ENCODE measurements at places on chromosomes 7 and 10.

GRCh38 chr7:47327698-47328391, 254.1 kb downstream of the TNS3 start:
- DNase-seq, result no peak

DNA sequence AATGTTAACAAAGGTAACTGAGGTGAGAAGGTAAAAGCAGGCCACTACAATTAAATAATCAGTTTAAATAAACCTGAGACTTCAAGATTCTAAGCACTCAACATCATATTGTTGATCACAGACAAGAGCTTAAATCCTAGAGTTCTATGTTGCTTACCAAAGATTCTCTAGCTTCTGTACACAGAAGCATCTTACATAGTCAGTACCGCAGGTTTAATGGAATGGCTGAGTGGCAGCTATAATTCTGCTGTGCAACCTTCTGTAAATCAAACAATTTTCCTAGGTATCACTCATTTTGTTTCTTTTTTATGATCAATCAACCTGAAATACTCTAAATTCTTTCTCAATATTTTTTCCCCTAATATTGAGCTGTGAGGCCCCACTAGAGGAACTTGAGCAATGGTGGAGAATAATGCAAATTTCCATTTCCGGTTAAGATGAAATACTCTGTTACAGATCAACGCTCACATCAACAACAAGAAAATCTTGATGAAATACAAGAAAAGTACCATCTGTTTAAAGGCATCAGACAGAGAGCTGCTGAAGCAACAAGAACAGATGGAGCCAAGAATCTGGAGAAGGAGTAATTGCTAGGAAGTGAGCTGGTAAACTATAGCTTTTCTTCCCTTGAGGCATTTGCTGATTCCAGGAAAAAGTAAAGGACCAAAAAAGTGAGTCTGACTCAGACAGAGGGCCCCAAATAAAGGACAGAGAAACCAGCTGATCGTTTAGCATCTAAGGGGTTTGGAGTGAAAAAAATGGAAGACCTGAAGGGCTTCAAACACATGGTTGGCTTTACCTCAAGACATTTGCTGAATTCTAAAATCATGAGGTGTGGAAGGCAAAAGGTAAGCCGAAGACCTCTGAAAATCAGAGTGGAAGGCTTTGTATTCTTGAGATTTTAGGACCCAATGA, 22.6 kb downstream of the PNPLA8 start:
- no peak for DNase-seq

DNA sequence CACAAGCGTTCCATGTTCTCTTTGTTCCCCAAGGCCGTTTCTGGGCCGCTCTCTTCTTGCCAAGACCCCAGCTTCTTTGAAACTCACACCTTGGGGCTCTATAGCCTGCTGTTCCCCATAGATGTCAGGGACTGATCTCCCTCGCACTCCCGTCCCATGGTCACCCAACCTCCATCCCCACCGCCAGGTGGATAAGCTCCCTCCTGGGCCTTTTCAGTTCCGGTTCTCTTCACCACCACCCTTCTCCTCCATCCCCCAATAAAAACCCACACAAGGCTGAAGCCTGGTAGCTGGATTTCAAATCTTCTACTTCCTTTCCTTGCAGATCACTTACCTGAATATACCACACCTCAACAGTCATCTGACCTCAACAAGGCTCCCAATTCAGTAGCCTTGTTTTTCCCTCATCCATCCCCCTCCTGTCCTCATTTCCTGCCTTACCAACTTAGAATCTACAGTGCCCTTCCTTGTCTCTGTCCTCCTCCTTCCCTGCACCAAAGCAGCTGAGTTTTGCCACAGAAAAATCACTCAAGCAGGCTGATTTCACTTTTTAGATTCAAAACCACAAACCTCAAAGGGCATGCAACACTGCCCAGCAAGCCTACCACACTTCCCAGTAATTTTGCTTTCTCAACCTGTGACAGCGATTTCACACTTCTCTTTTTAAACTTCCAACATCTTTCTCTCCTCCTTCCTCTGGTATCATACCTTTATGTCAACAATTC, 7.7 kb downstream of the SLC37A3 start:
- no peak for DNase-seq

GRCh38 chr7:7956531-7957128, 12.0 kb upstream of the GLCCI1 start:
- no peak for DNase-seq

DNA sequence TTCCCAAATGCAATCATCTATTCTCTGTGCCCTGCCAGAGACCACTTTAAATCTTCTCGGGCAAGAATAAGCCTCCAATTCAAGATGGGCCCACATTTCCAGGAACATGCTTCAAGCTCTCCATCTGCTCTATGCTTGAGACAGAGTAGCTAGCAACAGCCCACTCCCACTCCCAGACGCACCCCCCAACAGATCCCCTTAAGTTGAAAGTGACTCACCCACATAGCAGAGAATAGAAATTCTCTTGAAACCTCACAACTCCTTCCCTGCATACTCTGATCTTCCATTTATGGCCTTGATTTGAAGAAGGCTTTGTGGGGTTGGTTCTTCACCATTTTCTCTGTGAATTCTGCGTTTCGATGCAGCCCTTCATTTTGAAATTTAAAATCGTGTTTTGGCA, 604.0 kb downstream of the INHBA start:
- DNase-seq, result no peak

DNA sequence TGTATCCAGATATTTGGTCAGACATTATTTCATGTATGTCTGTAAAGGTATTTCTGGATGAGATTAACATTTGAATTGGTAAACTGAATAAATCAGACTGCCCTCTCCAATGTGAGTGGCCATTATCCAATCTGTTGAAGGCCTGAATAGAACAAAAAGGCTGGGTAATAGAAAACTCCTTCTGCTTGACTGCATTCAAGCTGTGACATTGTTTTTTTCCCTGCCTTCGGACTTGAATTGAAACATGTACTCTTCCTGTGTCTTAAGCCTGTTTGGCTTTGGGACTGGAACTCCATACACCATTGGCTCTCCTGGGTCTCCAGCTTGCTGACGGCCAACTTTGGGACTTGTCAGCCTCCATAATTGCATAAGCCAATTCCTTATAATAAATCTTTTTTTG, 36.0 kb upstream of the ARHGAP21 start:
- no peak for DNase-seq

GRCh38 chr7:147941381-147941780, 649.2 kb upstream of the C7orf33 start:
- DNase-seq, result no peak

- DNase-seq, result no peak
Measured at GRCh38 chr10:16943295-16944285, 126.4 kb upstream of the RSU1 start.

- no peak for DNase-seq
Measured at GRCh38 chr10:68578974-68579373, 18.8 kb downstream of the TET1 start.

- no peak for DNase-seq
Measured at GRCh38 chr7:40983111-40983510, 719.8 kb downstream of the INHBA start.

- no peak for DNase-seq
Measured at GRCh38 chr7:119177863-119178262, 953.4 kb downstream of the ANKRD7 start.

DNA sequence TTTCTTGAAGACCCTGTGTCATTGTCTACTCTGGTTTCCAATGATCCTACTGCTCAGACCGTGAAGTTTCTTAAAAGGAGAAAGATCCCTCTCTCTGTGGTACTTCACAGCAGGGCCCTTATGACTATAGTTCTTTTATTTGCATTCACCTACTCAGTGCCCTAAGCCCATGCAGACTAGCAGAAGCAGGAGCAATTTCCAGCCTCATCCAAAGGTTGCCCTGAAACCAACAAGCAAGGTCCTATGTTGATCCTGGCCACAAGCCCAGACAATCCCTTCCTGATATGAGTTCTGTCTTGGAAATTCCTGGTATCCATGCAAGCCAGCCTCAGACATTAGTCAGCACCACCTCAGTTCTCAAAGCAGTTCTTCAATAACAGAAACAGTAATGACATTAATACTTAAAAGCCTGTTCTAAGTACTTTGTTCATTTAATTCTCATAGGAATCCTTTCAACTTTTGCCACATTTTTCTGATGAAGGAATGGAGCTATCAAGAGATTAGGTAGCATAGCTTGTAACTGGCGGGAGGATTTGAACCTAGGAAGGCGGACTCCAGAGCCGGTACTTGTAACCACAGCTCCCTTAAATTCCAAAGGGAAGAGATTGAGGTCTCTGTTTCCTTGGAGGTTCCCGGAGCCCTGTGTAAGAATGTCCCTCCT, 58.1 kb upstream of the ST8SIA6 start:
- DNase-seq, result no peak

GRCh38 chr10:35768011-35768410, 125.9 kb upstream of the FZD8 start:
- DNase-seq, result no peak

GRCh38 chr7:130297628-130298543, 4.9 kb downstream of the CPA4 start:
- peak; percentile 62 for DNase-seq

- DNase-seq, result no peak
Measured at GRCh38 chr10:75606203-75606779, 174.9 kb downstream of the LRMDA start.

- DNase-seq, result no peak
Measured at GRCh38 chr7:117405519-117405918, 21.8 kb downstream of the ASZ1 start.

- no peak for DNase-seq
Measured at GRCh38 chr10:86299562-86299961, 67.0 kb downstream of the GRID1 start.

- peak; percentile 15 for DNase-seq
Measured at GRCh38 chr10:60901561-60902235, 42.3 kb downstream of the RHOBTB1 start.

- no peak for DNase-seq
Measured at GRCh38 chr7:47787249-47788069, 160.8 kb downstream of the PKD1L1 start.

- DNase-seq, result no peak
Measured at GRCh38 chr7:128091106-128091505, 59.9 kb upstream of the LRRC4 start.

DNA sequence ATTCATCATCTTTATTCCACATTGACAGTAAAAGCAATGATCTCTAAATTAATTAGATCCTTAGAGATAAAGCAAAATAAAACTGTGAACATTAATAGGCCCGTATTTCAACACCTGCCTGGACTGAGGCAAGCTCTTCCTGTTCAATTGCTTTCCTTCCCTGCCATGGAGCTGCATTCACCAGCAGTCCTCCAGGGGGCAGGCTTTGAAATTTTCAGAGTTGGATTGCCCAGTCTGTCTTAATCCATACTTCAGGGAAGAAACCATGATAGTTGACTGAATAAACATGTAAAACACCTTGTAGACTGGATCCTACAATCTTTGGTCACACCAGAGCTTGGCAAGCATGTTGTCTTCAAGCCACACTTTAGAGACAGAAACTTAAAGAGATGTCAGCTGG, 936.6 kb downstream of the NRG3 start:
- DNase-seq, result no peak

GRCh38 chr7:54864663-54865062, 105.7 kb upstream of the SEC61G start:
- no peak for DNase-seq

GRCh38 chr7:91527460-91527859, 263.2 kb downstream of the FZD1 start:
- no peak for DNase-seq

GRCh38 chr10:130773941-130774340, 537.6 kb downstream of the TCERG1L start:
- DNase-seq, result no peak

GRCh38 chr7:81676813-81677212, 93.0 kb downstream of the HGF start:
- DNase-seq, result no peak

- no peak for DNase-seq
Measured at GRCh38 chr7:3043544-3044371, at the start of gene CARD11. TSS of gene CARD11 (minus strand) at chr7:3043867. CDS start at chr7:2958506, 85,361 bp downstream.

- DNase-seq, result no peak
Measured at GRCh38 chr10:95818668-95819067, 62.7 kb downstream of the ENTPD1 start.

DNA sequence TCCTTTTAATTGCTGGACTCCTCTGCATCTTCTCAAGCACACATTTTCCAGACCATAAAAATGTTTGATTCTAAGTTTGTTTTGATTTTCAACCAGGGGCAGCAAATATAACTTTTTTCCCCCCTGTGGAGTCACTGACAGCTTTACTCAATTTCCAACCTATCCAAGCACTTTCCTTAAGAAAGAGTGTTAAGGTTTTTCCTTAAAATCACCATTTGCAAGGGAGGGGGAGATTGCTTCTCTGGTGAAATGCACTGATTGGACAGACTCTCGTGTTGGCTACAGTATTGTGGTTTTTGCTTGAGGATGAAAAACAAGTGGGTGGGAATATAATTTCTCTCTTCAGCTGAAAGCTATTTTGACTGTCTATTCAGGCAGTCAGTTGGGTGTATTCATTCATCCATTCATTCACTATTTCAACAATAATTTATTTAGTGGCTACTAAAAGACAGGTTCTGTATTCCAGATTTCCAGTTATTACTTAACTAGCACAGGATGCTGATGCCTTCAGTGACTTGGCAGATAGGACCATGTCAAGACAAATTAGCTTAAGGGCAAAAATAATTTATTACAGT, 146.3 kb downstream of the BAMBI start:
- no peak for DNase-seq

- DNase-seq, result no peak
Measured at GRCh38 chr10:47047577-47048525, 136.6 kb downstream of the PTPN20 start.

GRCh38 chr10:119243488-119243887, 36.1 kb downstream of the GRK5 start:
- DNase-seq, result no peak

GRCh38 chr7:1494447-1494846, 9.7 kb downstream of the INTS1 start:
- no peak for DNase-seq

DNA sequence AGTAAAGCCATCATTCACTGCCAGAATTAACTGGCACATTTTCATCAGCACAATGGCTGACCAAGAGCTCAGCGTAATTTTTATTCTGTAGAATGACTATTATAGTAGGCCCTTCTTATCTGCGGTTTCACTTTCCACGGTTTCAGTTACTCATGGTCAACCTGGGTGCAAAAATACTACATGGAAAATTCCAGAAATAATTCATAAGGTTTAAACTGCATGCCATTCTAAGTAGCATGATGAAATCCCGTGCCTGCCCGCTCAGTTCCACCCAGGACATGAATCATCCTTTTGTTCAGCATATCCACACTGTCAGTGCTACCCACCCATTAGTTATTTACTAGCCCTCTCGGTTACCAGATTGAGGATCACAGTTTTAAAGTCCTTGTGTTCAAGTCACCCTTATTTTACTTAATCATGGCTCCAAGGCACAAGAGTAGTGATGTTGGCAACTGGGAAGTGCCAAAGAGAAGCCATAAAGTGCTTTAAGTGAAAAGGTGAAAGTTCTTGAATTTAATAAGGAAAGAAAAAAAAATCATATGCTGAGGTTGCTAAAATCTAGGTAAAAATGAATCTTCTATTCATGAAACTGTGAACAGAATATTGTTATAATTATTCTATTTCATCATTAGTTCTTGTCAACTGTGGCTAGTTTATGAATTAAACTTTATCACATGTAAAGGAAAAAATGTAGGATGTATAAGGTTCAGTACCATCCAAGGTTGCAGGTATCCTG, 204.9 kb downstream of the DOCK4 start:
- DNase-seq, result no peak
